Natural killer cell treated with Interleukin-12 subunit alpha and Interleukin-12 subunit beta and Interleukin-15 and Interleukin-18, amount 100 ng/mL, for 72 hours (primary cell): ENCODE measurements at places on chromosomes 6 and 20. TPM values are rescaled to one million over a fixed set of nuclear protein-coding genes. Genes with fewer than 3 reads are reported as not detected.

MDN1 gene
- 102 TPM for total RNA-seq

BCAS4 gene
- 6.7 TPM for total RNA-seq

FAM83C gene
- total RNA-seq: not detected

ADGB gene
- total RNA-seq: not detected

GRCh38 chr20:24472426-24472825, 3.0 kb downstream of the SYNDIG1 start:
- no peak for DNase-seq

GRCh38 chr6:28078836-28079235, 1.5 kb upstream of the ZNF165 start:
- no peak for DNase-seq

DNA sequence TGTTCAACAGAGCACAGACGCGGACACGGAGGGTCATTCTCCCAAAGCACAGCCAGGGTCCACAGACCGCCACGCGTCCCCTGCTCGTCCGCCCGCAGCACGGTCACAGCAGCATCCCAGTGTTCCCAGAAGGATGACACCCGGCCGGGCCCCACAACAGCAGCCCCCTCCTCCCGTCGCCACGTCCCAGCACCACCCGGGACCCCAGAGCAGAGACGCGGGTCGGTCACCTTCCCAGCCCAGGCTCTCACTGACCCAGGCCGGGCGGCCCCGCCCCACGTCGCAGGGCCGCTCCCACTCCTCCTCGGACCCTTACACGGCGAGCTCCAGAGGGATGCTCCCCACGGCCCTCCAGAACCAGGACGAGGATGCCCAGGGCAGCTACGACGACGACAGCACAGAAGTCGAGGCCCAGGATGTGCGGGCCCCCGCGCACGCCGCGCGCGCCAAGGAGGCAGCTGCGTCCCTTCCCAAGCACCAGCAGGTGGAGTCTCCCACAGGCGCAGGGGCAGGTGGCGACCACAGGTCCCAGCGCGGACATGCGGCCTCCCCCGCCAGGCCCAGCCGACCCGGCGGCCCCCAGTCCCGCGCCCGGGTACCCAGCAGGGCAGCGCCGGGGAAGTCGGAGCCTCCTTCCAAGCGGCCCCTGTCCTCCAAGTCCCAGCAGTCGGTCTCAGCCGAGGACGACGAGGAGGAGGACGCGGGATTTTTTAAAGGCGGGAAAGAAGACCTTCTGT, 64.3 kb downstream of the FNDC1 start:
- no peak for DNase-seq

- no peak for DNase-seq
These were observed 221.8 kb downstream of the ANKRD60 start for GRCh38 chr20:58006346-58007316.

DNA sequence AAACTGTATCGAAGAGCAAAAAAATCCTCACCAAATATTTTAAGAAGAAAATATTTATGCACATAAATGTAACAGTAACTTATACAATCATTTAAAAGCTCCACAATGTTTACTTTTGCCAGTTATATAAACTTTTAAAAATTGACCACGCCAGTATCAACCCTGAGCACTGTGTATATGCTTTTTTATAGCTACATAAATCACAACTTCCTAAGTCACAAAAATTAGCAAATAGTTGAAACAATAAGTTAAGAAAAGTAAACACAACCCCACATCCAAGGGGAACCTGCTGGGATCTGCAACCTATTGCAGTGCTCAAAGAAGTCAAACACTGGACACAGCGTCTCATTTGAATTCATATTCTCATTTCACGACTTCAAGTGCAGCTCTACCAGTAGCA, 89.8 kb upstream of the DST start:
- no peak for DNase-seq

GRCh38 chr6:11425431-11425871, 112.1 kb upstream of the TMEM170B start:
- DNase-seq: no peak

DNA sequence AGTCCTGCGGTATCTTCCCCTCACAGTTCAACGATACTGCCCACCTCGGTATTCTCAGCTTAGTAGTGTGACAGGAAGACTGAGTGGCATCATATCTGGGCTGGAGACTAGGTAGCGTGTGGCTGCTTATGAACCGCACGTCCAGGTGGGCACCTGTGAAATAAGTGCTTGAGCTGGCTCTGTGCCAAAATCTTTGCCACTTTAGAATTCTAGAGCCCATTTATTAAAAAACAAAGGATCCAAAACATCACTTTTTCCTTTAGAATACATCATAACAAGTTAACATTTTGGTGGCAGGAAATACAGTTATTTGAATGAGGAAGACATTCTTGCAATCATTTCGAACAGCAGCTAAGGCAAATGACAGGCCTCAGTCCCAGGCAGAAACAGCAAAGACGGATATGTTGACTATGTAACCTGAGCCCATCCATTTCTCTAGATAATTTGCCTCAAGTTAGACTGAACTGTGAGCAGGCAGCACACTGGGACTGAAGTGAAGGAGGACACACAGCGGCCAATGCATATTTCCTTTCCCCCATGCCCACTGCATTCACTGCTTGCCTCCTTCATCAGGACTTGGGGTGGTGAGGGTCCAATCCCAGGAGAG, 136.6 kb downstream of the GMDS start:
- no peak for DNase-seq

DNA sequence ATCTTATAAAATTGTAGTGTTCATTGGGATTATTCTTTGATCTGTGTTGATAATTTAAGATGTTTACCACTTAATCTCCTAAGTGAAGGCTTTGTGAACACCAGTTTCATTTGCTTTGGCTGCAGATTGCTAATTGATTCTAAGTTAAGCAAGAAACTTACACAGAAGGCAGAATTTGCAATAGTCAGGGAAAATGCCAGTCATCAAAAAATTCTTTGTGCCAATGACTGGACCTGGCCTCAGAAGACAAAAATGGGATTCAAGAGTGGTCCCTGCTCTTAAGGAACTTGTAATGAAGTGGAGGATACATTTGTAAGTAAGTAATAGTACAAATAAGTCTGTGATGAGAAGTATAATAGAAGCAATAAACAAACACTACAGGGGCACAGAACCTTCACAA, 63.3 kb upstream of the EXOC2 start:
- DNase-seq: no peak

GRCh38 chr6:112054001-112054400, at the start of gene CCN6:
Gene CCN6, plus strand, starts transcription at chr6:112054104. Its CDS starts 254 bp downstream, at chr6:112054358.
- no peak for DNase-seq

- DNase-seq: no peak
These were observed 296.3 kb downstream of the LRFN2 start for GRCh38 chr6:40290816-40291215.

GRCh38 chr6:127026247-127026646, 92.2 kb upstream of the RSPO3 start:
- DNase-seq: no peak

- no peak for DNase-seq
These were observed 577 bp upstream of the SCAND1 start for GRCh38 chr20:35954907-35955251.

- no peak for DNase-seq
These were observed 846 bp downstream of the ZSCAN31 start for GRCh38 chr6:28335040-28335563.

DNA sequence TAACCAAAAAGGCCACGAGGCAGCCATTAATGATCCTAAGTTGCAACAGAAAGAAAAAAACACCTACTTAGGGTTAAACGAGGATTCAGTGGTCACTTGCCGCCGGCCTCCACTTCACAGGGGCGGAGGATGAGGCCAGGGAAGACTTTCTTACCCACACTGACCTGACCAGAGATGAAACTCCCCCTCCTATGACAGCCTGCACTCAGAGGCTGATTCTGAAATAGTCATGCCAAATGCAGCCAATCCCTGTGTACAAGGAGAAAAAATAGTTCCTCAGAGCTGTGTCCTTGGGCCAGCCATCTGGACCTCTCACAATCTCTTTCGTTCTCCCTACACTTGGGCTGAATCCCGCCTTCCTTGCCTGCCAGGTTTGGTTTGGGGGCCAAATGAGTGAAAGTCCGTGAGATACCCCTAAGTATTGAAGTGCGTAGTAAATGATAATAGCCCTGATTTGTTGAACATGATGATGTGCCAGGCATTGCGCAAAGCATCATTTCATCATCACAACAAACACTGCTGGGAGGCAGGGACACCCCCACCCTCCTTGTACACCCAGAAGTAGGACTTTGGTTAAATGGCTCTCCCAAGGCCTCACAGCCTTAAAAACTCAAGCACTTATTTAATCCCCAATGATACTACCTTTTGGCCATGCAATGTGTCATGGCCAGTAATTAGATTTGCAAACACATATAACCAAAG, 3.2 kb upstream of the IRF4 start:
- DNase-seq: no peak

- no peak for DNase-seq
These were observed 28.9 kb upstream of the SLC35D3 start for GRCh38 chr6:136893187-136893586.

DNA sequence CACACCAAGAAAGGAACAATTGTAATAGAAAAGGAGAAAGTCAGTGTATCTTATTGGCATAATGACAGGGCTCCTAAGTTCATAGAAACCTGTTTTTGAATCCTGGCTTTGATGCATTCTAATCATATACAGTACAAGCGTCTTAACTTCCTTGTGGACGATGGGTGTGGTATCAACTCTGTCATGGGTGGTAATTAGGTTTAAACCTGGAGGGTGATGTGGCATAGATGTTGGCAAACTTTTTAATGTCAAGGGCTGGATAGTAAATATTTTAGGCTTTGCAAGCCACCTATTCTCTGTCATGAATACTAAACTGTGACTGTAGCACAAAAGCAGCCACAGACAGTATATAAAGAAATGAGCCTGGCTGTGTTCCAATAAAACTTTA, 138.7 kb upstream of the EDN1 start:
- no peak for DNase-seq
